NCI-H524 treated with DMSO at 0.1 percent for 48 hours (cell line): ENCODE measurements at places on chromosomes 16 and 17.

- DNase-seq: no peak
Observed at GRCh38 chr16:75264999-75265910, 13.8 kb upstream of the BCAR1 start.

GRCh38 chr17:78805301-78805700, 23.2 kb upstream of the CYTH1 start:
- no peak for DNase-seq

GRCh38 chr17:66032082-66032712, 159.7 kb downstream of the CEP112 start:
- DNase-seq: no peak

DNA sequence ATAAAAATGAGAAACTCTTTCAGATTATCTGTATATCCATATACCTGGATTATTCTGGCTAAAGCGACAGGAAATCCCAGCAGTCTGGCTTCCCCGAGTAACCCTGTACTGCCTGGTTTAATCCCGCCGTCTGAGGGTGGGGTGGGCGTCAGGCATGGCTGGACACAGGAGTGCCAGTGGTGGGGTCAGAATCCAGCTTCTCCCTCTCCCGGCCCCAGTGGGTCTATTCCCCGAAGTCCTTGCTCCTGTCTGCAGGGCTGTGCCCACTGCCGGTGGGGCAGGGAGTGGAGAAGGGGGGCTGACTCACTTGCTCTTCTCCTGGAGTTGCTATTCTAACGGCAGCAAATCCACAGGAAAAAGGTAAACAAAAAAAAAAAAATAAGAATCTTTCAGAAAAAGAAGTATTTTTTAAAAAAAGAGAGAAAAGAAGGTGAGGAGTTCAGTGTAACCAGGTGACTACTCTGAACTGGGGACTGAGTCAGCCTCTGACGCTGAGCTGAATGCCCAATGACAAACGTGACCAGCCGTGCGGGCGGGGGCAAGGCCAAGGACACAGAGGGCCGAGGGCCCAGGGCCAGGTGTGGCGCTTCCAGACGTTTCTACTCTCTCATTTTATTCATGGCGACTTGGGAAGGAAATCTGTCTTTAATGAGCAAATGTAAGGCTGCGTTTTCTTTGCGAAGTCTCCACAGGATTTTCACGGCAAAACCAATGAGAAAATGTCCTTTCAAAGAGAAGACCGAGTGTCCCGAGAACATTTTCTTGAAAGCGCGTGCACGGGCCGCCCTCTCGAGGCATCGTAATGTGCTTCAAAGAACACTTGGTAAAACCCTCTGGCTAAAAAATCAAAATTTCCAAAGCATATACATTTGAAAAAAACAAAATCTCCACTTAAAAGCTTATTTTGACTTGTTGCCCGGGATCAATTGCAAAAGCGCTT, 20.2 kb downstream of the FOXF1 start:
- no peak for DNase-seq

DNA sequence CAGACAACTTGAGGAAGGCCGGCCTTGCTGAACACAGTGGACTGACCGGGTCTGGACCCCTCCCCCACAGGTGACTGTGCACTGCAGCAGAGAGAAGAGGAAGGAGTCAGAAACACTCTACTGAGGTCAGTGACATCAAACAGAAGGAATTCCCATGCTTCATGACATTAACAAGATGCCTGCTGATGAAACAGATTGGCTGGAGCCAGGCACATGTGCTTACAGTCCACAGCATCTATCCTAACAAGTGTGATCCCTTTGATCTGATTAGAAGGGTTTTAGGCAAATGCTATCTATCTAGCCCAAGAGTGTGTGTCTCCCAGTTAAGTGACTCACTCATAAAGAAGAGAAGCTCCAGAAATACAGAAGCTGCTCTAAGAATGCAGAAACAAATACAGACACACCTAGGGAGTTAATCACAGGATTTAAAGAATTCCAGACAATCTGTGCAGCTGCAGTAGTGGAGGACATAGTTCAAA, 90.2 kb downstream of the SYCE1L start:
- DNase-seq: peak; percentile 20

DNA sequence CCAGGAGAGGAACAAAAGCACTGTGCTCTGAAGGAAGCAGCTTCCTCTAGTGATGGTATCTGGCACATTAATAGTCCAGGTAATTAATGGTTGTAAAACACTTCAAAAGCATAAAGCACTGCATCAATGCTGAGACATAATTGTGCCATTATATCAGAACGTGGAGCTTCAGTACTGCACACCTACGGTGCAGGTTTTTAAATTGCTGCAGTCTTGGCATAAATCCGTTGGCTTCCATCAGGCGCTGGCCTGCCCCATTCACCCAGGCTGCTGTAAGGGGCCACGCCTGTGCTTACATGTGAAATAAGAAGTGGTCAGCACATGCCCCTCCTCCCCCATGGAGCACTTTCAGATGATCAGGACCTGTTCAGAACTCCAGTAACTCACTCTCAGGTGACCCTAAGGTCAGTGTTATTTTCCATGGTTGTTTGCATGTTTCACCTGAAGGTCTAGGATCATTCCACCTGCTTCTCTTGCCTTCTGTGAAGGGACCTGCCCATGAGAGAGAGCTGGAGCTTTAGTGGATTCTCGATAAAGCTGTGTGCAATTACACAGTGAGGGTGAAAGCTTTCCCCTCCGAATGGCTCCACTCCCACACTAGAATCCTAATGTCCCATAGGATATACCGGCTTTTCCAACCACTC, 345.3 kb downstream of the CA10 start:
- DNase-seq: no peak

- DNase-seq: no peak
Observed at GRCh38 chr16:27291106-27291505, 22.5 kb upstream of the NSMCE1 start.

GRCh38 chr16:89922477-89922883, 662 bp upstream of the TUBB3 start:
- no peak for DNase-seq

GRCh38 chr16:58039829-58040495, 14.4 kb downstream of the MMP15 start:
- DNase-seq: no peak

DNA sequence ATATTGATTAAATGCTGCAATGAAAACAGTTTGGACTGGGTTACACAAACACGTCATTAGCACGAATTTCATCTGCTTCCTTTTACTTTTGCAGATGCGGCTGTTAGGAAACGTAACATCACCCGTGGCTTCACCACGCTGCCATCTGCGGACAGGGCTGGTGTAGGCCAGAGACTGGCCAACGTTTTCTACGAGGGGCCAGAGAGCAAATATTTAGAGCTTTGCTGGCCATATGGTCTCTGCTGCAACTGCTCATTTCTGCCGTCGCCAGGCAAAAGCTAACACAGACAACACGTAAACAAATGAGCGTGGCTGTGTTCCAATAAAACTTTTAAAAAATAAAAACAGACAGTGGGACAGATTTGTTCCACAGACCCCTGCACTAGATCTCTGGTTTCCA, 96.6 kb downstream of the ENGASE start:
- DNase-seq: no peak

GRCh38 chr17:64129765-64130558, at the start of gene ERN1:
Gene ERN1, minus strand, starts transcription at chr17:64130144. Its CDS starts 115 bp downstream, at chr17:64130029.
- DNase-seq: peak; percentile 47

GRCh38 chr16:21281698-21282389, 3.8 kb upstream of the CRYM start:
- DNase-seq: no peak

- no peak for DNase-seq
Observed at GRCh38 chr17:77160875-77161530, 20.2 kb downstream of the SEC14L1 start.

GRCh38 chr16:1309888-1310831, 724 bp downstream of the UBE2I start:
- DNase-seq: no peak
